Upper lobe of left lung (tissue), 6 donors: ENCODE measurements at places on chromosomes 1 and 21. TPM values are rescaled to one million over a fixed set of nuclear protein-coding genes. Genes with fewer than 3 reads are reported as not detected.

Gene CCDC17
- 11.7 TPM for total RNA-seq

GRCh38 chr1:100670083-100670482 lies 49.5 kb upstream of the VCAM1 start:
- no peaks in the 10 kb centered on the region for H3K27me3 ChIP-seq
- no peaks in the 10 kb centered on the region for H3K36me3 ChIP-seq
- H3K27ac ChIP-seq = no peak overlapping the region

DNA sequence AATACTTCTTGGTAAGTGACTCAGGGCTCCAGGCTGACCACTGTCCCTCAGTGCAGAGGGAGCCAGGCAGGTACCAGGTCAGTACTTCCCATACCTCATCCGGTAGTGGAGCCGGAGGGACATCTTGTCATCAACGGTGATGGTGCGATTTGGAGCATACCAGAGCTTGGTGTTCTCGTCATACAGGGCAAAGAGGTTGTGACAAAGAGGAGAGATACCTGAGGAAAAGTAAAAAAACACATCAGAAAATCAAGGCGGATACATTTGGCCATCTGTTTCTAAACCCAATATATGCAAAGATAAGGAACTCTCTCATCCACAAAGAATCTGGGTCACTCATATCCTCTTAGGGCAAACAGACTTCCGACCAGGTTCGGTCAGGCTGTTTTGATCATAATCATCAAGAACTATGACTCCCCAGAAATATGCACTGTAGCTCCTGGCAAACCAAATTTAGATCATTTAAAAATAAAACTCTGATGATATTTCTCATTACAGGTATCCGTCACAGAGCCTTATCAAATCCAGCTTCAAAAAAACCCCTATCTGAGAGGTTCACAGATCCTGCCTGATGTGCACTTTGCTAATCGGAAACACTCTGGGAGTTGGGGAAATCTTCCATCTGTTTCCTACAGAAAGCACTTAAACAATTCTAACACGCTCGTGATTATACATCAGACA lies 87.3 kb downstream of the JAK1 start:
- H3K27me3 ChIP-seq = no peaks in the 10 kb centered on the region
- H3K36me3 ChIP-seq = peaks cover 28% of the 10 kb centered on the region
- no peak overlapping the region for H3K27ac ChIP-seq
- H3K4me1 ChIP-seq = no peaks in the 10 kb centered on the region

- no peak overlapping the region for H3K4me3 ChIP-seq
- H3K4me1 ChIP-seq = no peaks in the 10 kb centered on the region
- no peaks in the 10 kb centered on the region for H3K27me3 ChIP-seq
- H3K36me3 ChIP-seq = no peaks in the 10 kb centered on the region
- no peak overlapping the region for H3K27ac ChIP-seq
Observed at GRCh38 chr1:90413519-90413918, 303.6 kb downstream of the BARHL2 start.

DNA sequence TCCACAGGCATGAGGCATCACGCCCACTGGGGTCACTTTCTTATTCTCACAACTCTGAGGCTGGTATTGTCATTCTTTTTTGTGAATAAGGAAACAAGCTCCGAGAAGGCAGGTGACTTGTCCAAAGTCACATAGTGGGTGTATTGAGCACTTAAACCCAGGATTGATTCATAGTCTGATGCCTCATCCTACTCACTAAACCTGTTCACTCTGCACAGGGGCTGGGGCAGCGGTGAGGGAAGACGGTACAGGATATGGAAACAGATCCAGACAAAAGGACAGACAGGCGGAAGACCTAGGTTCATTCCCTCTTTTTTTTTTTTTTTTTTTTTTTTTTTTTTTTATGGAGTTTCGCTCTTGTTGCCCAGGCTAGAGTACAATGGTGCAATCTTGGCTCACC lies 56.6 kb downstream of the NKAIN1 start:
- H3K27ac ChIP-seq = no peak overlapping the region
- H3K4me3 ChIP-seq = no peak overlapping the region
- H3K36me3 ChIP-seq = no peaks in the 10 kb centered on the region
- no peaks in the 10 kb centered on the region for H3K27me3 ChIP-seq
- no peak for DNase-seq
- H3K4me1 ChIP-seq = peaks cover 13% of the 10 kb centered on the region

- DNase-seq = no peak
- H3K27me3 ChIP-seq = no peaks in the 10 kb centered on the region
- no peaks in the 10 kb centered on the region for H3K4me1 ChIP-seq
- no peaks in the 10 kb centered on the region for H3K36me3 ChIP-seq
- H3K27ac ChIP-seq = no peak overlapping the region
Observed at GRCh38 chr1:182680901-182681567, 3.4 kb downstream of the RGS8 start.

DNA sequence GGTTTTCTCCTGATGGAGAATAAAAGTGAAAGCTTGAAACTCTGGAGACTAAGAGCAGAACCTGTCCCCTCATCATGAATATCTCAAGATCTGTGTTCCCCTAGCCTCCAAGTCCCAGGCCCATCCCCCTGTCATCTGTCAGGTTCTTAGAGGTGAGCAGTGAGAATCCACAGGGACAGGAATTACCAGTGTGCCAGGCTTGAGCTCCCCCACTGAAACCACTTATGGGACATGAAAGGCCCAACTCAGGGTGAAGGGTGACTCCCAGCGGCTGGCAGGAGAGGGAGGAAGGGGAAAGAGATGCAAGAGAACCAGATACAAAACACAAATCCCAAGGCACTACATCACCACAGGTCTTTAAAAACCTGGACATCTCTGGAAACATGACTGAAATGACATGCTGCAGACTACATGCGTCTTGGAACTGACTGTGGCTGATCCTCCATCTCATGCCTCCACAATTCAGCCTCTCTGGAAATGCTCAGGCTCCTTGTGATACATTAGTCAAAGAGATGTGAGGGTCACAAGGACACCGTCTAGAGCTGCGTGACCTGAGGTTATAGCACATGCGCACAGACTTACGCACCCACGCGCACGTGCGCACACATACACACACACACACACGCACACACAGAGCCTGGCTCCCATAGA lies 6.8 kb upstream of the LY9 start:
- H3K4me1 ChIP-seq = no peaks in the 10 kb centered on the region
- no peak for DNase-seq
- no peak overlapping the region for H3K27ac ChIP-seq
- H3K36me3 ChIP-seq = no peaks in the 10 kb centered on the region
- H3K4me3 ChIP-seq = no peak overlapping the region

Gene TFF2
- not detected for total RNA-seq

GRCh38 chr1:151362308-151363155 lies 10.0 kb downstream of the SELENBP1 start:
- peaks cover 45% of the 10 kb centered on the region for H3K36me3 ChIP-seq
- no peak overlapping the region for H3K4me3 ChIP-seq
- no peaks in the 10 kb centered on the region for H3K4me1 ChIP-seq
- H3K27ac ChIP-seq = no peak overlapping the region

Gene PIK3R3
- total RNA-seq = 32.1 TPM

GRCh38 chr1:230394134-230394533 lies 32.0 kb downstream of the PGBD5 start:
- H3K36me3 ChIP-seq = no peaks in the 10 kb centered on the region
- no peak for DNase-seq
